ENCODE measurements at places on chromosomes 2 and 18.

DNA sequence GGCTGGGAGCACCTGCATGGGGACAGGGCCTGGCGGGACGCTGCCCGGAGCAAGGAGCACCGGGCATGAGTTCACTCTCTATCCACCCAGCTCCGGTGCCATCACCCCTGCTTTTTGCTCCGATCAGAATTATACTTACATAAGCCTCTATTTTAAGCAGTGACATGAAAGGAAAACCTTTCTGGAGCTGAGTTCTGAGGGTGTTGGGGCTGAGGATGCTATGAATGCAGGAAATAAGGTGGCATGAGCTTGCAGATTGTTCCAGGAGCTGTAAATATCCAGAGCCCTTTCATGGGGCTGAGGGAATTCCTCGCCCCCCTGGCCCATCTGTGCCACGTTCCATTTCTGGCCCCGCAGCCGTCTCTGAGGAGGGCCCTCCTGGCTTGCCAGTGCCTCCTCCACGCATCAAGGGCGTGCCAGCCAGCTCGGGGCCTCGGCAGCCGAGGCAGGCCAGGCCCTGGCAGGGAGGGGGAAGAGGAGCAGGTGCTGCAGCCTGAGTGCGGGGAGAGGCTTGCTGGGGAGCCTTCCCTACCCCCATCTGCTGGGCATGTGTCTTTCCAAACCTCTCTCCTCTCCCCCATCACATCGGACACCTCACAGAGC lies 91.7 kb upstream of the MCFD2 start:
- no peak for DNase-seq

GRCh38 chr2:149507974-149508373 lies 79.6 kb downstream of the MMADHC start:
- DNase-seq = no peak

DNA sequence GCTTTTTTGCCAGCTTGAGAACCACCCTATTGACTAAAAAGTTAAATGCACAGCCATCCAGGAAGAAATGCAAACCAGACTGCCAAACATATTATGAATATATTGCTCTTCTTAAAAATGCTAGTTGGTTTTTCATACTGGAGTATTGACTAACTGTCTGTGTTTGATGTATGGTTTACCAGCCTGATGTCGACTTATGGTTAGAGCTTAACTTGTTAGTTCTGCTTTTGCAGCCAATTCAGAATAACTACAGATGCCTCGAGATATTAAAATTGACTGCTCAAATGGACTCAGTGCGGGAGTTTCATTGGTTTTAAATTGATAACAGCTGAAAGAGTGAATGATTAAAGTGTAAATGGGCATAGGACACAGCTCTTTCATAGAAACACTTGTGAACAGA lies 369.8 kb downstream of the ARHGAP15 start:
- no peak for DNase-seq

DNA sequence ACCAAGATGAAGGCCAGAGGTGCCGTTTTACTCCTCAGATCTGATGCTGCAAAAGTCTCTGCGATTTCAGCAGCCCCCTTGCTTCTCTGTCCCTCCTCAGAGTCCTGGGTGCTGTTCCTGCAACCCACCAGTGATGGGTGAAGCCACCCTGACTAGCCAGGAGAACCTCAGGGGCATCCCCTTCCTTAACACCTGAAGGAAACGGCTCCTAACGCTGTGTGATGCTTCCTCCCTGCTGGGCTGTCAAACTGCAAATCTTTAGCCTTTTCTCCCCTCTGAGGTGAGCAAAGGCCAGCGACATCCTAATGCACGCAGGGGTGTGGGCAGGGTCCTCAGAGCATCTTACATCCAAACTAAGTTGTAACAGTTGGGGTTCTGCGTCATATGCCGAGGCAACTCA lies 24.8 kb downstream of the CHST10 start:
- DNase-seq = no peak

GRCh38 chr2:143937723-143938350 lies 582.1 kb downstream of the ZEB2 start:
- DNase-seq = no peak

- DNase-seq = no peak
Observed at GRCh38 chr2:173229086-173229485, 125.6 kb upstream of the CDCA7 start.
